ENCODE measurements at places on chromosomes 3 and 15. TPM values are rescaled to one million over a fixed set of nuclear protein-coding genes. Genes with fewer than 3 reads are reported as not detected.

GRCh38 chr15:66679657-66680108 is 22.4 kb upstream of the SMAD6 start:
- no peak for DNase-seq

DNA sequence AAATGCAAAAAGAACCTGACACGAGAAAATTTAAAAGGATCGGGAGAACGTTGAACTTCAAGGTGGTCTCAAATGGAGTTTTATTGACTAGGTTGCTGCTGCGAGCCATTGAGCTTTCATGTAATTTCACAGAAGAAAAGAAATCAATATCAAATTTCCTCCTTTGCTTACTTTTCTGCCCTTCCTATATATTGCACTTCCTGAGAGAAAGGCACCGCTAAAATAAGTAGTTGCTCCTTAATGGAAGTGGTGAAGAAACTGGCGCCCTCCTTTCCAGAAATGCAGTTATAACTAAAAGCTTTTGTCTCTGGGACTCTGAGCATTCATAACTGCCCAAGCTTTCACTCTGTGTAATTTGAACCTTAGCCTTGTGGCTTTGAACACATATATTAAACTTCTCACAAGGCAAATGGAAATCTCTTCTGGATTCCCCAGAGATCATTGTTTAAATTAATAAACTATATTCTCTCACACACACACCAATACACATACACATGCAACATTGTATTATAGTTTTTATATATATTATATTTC is 13.4 kb downstream of the EID1 start:
- no peak for DNase-seq

Gene TNFAIP8L3
- 2.4 TPM for polyA plus RNA-seq

Gene REC114
- polyA plus RNA-seq: not detected

- no peak for DNase-seq
Measured at GRCh38 chr15:88664151-88664778, 25.4 kb downstream of the ISG20 start.

Gene CDC25A
- polyA plus RNA-seq: 11.5 TPM

DNA sequence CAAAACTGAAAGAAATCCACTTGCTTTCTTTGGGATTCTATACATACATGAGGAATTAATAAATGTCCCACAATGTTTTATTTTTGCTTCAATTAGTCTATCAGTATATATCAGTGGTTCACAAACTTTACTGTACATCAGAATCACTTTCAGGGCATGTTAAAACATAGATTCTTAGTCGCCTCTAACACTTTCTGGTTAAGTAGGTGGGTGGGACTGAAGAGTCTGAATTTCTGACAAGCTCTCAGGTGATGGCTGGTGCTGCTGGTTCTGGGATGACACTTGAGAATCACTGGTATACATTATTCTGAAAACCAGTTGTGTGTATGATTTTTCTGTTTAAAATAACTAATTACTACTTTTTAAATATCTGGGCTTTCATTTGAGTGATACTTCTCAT is 393.3 kb downstream of the TBC1D5 start:
- no peak for DNase-seq

Gene GOLGA8G
- 0.12 TPM for polyA plus RNA-seq

Gene LRRC31
- polyA plus RNA-seq: 0.32 TPM

- DNase-seq: no peak
Measured at GRCh38 chr3:12973827-12974226, 99.4 kb downstream of the IQSEC1 start.

Gene C3orf52
- 8.3 TPM for polyA plus RNA-seq

GRCh38 chr15:95629503-95630168 is 700.9 kb upstream of the NR2F2 start:
- no peak for DNase-seq
